Inflammatory macrophage (primary cell): ENCODE measurements at places on chromosomes 16 and 17.

- no peak for DNase-seq
Observed at GRCh38 chr16:23107117-23107516, 42.1 kb downstream of the USP31 start.

DNA sequence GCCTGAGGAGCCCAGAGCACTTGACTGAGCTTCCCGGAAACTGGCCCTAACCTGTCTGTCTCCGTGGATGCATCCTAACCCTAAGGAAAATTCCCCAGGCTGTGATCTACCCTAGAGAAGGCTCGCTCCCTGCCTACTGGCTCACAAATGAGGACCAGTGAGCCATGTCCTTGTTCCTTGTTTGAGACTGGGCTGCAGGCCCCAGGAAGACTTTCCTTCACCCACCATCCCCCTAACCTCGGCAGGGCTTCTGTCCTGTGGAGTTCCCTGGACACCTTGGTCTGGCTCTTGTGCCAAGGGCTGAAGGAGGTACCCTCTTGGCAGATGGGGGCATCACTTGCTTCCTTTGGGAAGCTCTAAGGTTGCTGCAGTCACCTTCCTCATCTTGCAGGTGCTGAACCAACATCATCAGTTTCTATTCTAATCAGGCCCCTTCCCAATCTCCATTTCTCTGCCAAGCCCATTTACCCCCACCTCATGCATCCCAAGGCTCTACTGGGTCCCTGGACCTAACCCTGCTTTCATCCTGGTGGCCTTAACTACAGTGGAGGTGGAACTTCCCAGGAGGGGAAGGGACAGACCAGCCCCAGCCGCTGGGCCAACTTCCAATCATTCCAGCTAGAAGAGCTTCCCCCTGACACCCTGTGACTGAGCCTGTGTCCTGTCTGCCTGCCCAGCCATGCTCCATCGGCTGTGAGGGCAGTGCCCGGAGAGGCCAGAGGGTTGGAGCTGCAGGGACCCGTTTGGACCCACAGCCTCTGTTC lies 12.4 kb downstream of the RNF40 start:
- no peak for DNase-seq

DNA sequence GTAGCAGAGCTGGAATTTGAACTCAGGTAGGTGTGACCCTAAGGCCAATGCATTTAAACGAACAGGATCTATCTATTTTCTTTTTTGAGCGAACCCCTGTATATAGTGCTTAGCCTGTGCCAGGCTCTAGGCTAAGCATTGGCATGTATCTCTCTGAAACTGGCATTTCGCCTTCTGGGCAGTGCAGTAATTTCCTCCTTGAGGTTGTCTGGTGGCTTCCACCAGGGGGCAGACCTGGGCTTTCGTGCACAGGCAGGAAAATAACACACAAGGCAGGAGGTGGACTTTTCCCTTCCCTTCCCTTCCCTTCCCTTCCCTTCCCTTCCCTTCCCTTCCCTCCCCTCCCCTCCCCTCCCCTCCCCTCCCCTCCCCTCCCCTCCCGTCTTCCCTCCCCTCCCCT lies 34.4 kb upstream of the PRKCB start:
- peak; percentile 81 for DNase-seq

DNA sequence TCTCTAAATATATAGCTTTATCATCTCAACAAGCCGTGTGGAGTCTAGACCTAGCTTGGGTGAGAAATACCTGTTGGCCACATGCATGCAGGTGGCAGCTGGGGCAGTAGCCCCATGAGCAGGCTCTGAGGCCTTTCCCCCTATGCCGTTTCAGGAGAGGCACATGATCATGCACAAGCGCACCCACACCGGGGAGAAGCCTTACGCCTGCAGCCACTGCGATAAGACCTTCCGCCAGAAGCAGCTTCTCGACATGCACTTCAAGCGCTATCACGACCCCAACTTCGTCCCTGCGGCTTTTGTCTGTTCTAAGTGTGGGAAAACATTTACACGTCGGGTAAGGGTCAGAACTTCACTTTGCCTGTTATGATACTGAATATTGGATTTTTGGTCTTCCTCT lies 16.7 kb upstream of the CARMIL2 start:
- no peak for DNase-seq

GRCh38 chr16:13628156-13628555 lies 291.8 kb upstream of the ERCC4 start:
- DNase-seq = no peak
